Endothelial cell of umbilical vein (primary cell): ENCODE measurements at places on chromosomes 7 and 10. TPM values are rescaled to one million over a fixed set of nuclear protein-coding genes. Genes with fewer than 3 reads are reported as not detected.

Gene HOXA13
- total RNA-seq = 0.09 and 0.22 TPM in 2 replicates

Gene GRID2IP
- not detected in 2 replicates for total RNA-seq

Gene HOXA1
- total RNA-seq = 1.5 and 2.4 TPM in 2 replicates

Gene NEUROD6
- not detected in 2 replicates for total RNA-seq

Gene ZNF722
- not detected in 2 replicates for total RNA-seq

Gene OLAH
- 0.48 and 0.51 TPM in 2 replicates for total RNA-seq

Gene TLX1
- total RNA-seq = not detected in 2 replicates

Gene RBM20
- not detected in 2 replicates for total RNA-seq

Gene EBLN1
- not detected in 2 replicates for total RNA-seq

Gene LOXL4
- total RNA-seq = 0.92 and 1.4 TPM in 2 replicates
